ENCODE measurements at places on chromosomes 11 and 22.
A peak's percentile ranks its signal among the peaks of the same experiment; 100 is the strongest.

GRCh38 chr11:926341-926916, 759 bp downstream of the AP2A2 start:
- DNase-seq = no peak

DNA sequence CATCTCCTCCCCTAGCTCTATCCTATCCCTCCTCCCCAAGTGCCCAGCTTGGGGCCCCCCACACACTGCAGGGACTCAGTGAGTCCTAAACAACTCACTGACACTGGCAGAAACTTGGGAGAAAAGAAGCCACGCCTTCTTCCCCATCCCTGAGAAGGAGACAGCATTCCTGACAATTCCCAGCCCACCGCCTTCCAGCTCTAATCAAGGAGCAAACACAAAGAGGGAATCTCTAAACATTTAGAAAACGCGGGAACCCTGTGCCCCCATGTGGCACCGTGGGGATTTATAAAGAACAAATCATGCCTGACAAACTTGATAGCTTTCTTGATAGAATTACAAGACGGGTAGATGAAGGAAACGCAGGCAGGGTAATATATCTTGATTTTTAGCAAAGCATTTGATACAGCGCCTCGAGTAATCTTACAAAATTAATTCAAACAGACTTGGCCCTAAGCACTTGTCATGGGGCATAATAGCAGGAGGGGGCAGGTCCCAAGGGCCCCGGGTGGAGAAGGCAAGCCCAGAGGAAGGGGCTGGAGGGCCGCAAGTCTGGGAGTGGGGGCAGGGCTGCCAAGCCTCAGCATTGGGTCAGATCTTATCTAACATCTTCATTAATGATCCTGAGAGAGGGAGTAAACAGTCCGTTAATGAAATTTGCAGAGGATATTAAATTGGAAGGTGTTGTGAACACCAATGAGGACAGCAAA, 4.5 kb downstream of the CHST1 start:
- DNase-seq = peak; percentile 42

DNA sequence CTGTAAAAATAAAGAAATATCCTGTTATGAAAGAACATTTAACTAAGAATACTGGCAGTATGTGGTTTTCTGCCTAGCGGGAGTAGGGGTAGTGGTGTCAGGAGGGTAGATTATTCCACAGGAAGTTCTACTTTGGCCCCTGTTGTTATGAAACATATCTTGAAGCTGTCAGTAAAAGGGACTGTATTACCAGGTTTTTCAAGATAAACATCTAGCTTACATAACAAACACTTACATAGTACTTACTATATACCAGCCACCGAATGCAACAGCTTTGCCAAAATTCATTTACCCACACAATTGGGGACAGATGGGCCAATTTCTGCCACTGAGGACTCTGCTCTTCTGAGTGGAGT, 3.7 kb downstream of the TMEM123 start:
- no peak for DNase-seq

GRCh38 chr11:46367244-46367915, 14.1 kb upstream of the MDK start:
- peak; percentile 23 for DNase-seq

- no peak for DNase-seq
These were observed 532 bp downstream of the BET1L start for GRCh38 chr11:206526-207207.

GRCh38 chr11:16807306-16807705, 68.9 kb downstream of the C11orf58 start:
- DNase-seq = no peak

GRCh38 chr22:26534171-26534855, 22.0 kb upstream of the TFIP11 start:
- no peak for DNase-seq

GRCh38 chr11:27085605-27086004, 45.0 kb downstream of the BBOX1 start:
- no peak for DNase-seq

DNA sequence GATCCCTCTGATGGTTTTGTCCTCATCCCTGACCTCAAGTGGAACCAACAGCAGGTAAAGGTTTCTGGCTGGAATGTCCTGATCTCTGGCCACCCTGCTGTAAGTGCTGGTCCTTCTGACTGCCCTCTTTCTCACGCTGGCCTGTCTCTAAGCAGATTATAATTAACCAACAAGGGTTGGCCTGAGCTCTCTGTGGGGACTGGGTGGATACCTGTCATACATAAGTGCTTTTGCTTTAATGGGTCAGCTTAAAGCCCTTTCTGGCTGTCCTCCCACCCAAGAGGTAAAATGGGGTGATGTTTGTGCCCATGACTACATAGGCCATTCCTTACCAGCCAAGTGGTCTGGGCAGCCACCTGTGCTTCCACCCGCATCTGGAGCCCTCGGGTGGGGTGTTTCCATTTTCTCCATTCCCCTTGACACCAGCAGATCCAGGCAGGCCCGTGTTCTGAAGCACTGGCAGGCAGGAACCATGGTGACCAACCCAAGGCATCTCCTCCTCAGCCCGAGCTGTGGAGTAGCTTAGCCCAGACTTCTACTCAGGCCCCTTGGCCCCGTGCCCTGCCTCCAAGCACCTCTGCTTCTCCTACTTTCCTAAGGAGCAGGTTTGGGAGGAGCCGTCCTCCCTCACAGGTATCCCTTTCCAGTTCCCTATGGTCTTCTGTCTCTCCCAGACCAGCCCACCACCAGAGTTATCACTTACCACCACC, 17.0 kb upstream of the ST3GAL4 start:
- DNase-seq = no peak

- DNase-seq = no peak
These were observed 28.6 kb upstream of the GAB2 start for GRCh38 chr11:78446210-78446609.

GRCh38 chr11:68855205-68855981, 13.7 kb upstream of the CPT1A start:
- no peak for DNase-seq

DNA sequence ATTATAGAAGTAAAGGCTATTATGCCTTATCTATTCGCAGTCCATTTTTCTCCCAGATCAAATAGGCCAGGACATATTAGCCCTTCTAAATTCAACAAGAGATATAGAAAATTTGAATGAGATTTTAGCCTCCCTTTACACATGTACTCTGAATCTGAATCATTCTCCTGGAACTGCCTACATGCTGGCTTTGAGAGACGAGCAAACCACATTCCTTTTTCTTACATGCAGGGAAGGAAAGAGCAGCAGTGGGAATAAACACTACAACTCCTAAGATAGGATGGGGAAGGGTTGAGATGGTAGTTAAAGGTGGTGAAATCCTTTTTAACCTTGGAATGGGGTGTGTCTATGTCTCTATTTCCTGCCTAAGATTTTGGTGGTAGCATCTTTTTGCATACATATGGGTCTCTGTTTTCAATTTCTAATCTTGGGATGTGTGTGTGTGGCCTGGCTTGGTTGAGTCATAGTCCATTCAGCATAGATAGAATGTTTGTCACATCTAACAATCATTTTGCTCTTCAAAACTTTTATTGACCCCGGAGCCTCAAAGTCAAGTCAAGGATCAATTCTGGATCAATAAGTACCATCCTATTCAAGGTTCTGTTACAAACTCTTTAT, 11.1 kb upstream of the OOSP2 start:
- DNase-seq = no peak

DNA sequence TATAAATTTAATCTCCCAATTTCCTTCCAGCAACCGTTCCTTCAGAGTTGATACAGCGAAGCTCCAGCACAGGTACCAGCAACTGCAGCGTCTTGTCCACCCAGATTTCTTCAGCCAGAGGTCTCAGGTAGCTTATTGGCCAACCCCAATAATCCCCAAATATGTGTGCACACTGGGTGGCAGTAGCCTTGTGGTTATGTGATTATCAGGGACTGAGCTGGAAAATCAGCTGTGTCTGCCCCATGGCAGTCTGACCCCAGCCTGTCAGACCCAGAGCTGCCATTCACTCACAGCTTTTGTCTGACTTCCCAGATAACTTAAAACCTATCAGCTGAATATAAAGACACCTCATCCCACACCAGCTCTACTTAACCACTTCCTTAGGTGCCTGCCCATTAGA, 2.0 kb downstream of the HSCB start:
- no peak for DNase-seq

GRCh38 chr11:68191661-68192579, 21.2 kb downstream of the KMT5B start:
- no peak for DNase-seq

GRCh38 chr22:34760276-34761008, 305.5 kb upstream of the ISX start:
- no peak for DNase-seq

DNA sequence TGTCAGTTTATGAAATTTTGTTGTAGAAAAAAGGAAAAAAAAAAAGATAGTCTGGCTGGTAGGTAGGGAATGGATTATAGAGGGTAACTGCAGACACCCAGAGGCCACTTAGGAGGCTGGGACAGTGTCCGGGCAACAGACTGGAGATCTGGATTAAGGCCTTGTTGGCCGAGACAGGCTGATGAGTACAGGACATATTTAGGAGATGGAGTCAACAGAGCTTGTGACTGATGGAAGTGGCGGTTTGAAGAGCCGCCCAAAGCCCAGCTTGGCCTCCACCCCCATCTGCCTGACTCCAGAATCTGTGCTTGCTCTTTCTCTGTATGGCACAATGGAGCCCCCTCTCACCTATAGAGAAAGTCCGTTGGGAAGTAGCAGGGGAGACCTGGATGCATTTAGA, 7.6 kb downstream of the PLEKHB1 start:
- DNase-seq = no peak

DNA sequence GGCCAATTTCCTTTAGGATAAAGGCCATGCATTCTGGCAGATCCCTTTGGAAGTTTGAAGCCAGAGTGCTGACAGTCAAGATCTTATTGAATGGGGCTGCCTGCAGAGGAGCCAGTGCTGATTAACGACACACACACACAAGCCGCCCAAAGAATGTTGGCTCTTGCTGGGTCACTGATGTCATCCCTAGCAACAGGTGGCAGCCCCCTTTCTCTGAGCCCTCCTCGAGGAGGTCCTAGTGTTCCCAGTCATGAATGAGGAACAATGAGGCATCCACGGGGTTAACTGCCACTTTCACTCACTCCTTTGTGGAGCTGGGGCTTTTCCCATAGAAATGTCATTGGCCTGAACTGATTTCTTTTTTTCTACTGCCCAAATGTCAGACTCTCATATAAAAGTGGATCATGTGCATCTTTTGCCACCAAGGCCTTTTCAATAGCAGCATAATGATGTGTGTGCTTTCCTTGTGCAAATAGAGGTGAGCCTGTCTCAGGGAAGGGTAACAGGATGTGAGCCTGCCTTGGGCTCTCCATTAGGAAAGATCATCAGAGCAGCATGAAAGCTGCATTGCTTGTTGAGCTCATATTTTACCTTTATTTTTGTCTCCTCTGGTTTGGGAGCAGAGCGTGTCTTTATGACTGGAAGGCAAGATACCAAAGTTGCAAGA, 301.8 kb upstream of the MTNR1B start:
- no peak for DNase-seq

- DNase-seq = peak; percentile 49
These were observed 13.7 kb downstream of the SULT4A1 start for GRCh38 chr22:43848366-43849171.

DNA sequence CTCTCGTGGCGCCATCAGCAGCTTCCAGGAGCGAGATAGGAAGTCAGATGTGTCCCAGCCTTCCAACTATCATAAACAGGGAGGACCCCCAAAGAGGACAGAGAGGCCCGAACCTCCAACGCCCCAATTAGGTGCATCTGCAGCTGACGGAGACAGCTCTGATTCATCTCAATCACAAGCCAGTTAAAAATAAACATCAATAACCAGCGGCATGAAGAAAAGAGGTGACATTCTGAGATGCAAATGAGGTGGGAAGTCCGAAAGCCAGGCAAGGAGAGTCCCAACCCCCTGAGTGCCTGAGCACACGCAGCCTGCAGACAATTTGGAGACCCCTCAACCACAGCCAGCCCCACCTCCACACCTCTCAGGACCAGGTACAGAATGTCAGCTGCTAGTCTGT, 28.1 kb upstream of the IGSF9B start:
- DNase-seq = no peak

GRCh38 chr11:68816251-68816776, 25.4 kb downstream of the CPT1A start:
- no peak for DNase-seq

DNA sequence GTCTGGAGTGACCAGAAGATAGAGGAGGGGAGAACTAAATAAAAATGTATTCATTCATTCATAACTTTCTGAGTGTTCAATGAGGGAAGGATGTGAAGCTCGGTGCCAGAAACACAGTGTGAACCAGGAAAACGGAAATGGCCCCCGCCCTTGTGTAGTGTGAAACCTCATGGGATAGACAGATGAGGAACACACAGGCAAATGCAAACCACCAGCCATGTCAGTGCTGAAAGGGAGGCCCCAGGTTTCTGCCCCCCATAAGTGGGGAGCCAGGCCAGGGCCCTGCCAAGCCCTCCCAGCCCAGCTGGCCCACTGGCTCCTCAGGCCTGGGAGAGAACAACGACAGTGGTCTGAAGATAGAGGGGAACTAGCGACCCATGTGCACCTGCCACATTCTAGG, 30.5 kb downstream of the LARGE1 start:
- no peak for DNase-seq

DNA sequence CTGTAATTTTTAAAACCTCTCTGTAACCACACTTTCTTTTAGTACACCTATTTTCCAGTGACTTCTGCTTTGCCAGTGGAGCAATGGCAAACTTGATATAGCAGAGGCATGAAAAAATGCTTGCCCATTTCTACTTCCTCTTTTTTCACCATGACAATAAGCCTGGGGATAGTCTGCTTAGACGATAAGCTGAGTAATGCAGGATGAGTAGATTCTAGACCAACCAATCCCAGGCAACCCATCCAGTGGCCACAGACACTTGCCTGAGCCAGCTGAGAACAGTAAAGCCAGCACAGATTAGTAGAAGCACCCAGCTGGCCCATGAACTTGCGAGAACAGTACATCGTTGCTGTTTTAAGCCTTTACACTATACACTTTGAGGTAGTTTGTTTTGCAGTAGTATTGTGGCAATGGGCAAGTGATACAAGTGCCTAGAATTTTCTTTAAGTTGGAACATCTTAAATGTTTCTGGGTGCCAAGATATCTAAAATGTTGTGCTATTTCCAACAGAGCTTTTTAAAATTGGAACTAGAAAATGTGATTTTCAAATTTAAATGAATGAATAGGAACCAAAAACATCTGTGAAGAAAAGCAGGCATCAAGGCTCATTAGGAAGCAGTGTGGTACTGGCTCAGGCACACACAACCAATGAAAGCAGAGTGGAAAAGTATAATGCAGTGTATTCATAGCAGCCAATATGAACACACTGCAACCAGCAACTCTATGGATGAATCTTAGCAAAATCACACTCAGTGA, 37.7 kb downstream of the DDI1 start:
- DNase-seq = no peak

DNA sequence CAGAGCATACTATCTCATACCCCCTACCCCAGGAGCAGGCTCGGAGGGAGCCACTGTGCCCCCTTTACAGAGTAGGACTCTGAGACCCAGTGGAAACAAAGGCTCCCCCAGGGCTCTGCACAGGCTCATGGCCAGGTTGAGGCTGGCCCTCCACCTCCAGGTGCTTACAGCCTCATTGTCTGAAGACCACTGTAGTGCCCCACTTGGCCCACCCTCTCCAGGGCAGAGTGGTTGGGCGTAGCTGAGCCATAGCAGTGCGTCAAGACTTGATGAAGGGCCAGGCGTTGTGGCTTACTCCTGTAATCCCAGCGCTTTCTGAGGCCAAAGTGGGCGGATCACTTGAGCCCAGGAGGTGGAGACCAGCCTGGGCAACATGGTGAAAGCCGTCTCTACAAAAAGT, 1.7 kb downstream of the ANKRD13D start:
- no peak for DNase-seq

Data from DMS79 treated with DMSO at 0.1 percent for 48 hours (cell line).